ENCODE measurements at places on chromosomes 1 and 21.

- no peak for DNase-seq
These were observed 8.6 kb upstream of the RASSF5 start for GRCh38 chr1:206498685-206499084.

DNA sequence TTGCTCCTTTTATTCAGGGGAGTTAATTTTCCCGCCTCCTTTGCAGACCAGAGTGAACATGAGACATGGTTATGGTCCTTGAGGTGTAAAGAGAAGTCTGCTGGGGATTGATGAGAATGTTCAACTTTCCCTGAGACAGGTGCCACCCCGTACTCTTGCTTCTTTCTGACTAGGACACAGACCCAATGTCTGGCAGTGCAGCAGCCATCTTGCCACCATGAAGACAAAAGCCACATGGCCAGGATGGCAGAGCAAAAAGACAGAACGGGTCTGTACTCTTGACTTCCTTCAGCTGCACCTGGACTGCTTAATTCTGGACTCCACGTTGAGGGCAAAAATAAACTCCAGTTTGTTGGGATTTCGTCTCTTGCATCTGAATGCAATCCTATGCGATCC is 54.1 kb downstream of the KLHDC7A start:
- no peak for DNase-seq

- DNase-seq = peak; percentile 36
These were observed 563 bp downstream of the QSOX1 start for GRCh38 chr1:180155182-180155682.

- DNase-seq = no peak
These were observed 17.3 kb downstream of the TAF5L start for GRCh38 chr1:229608590-229608989.

- DNase-seq = no peak
These were observed 34.1 kb downstream of the UBASH3A start for GRCh38 chr21:42437786-42438185.

GRCh38 chr1:164664127-164664526 is 105.1 kb downstream of the PBX1 start:
- DNase-seq = no peak

GRCh38 chr1:109816975-109817535 is 53.3 kb upstream of the EPS8L3 start:
- no peak for DNase-seq

GRCh38 chr1:49102752-49103151 is 326.1 kb upstream of the BEND5 start:
- DNase-seq = no peak

DNA sequence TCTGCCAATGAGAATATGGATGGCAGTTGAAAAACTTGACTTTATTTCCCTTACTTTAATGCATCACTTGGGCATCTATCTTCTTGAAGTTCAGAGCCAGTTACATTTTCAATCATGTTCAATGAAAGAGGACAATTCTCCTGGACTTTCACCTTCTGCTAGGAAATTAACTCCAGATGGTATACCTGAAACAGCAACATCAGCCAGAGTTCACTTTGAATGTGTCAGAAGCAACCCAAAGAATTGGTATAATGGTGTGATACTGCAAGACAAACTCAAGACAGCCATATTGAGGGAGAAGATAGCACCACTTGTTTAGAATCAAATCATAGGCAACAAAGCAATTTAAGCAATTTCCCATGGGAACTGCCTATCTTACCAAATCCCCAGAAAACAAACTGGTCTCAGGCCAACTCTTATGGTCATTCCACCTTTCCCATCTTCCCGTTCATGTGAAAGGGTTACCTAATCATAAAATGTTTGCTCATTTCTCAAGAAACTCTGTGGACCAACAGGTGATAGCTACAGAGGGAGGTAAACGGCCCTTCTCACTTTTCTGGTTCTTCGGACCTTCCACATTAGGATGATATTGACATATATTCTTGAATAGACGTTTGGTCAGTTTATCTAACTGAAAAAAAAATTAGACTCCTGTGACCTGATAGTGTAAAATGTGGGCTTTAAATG is 29.7 kb upstream of the C8B start:
- no peak for DNase-seq

GRCh38 chr1:232186931-232187330 is 443.0 kb downstream of the SIPA1L2 start:
- DNase-seq = no peak

GRCh38 chr1:154006136-154006535 is 15.6 kb downstream of the RPS27 start:
- peak; percentile 55 for DNase-seq

GRCh38 chr1:116265931-116266863 is 106.8 kb upstream of the ATP1A1 start:
- no peak for DNase-seq

DNA sequence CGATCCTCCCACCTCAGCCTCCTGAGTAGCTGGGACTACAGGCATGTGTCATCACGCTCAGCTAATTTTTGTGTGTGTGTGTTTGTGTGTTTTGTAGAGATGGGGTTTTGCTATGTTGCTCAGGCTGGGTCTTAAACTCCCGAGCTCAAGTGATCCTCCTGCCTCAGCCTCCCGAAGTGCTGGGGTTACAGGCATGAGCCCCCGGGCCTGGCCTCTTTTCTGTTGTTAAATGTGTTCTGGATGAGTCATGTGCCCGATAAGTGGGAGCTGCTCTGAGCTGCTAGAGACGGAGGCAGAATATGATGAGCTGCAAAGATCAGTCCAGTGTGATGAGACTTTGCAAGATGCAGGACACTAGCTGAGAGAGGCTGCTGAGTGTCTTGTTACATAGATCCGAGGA is 75.5 kb downstream of the VPS13D start:
- no peak for DNase-seq

GRCh38 chr1:66237042-66237441 is 296.9 kb upstream of the SGIP1 start:
- no peak for DNase-seq

DNA sequence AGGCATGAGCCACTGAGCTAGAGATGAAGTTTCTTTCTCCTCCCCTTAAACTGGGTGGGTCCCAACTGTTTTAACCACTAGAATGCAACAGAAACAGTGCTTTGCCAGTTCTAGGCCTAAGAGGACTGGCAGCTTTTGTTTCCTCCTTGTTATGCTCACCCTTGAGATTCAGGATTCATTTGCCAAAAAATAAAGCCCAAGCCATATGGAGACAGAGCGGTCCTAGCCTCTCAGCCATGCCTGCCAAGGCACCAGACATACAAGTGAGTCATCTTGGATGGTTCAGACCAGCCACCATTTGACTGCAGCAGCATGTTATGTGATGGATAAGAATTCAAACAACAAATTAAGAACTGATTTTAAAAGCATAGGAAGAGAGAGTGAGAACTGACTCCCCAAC is 38.1 kb upstream of the STUM start:
- no peak for DNase-seq

GRCh38 chr1:118973531-118974137 is 14.5 kb downstream of the TBX15 start:
- DNase-seq = no peak

GRCh38 chr1:244048256-244049161 is 2.6 kb upstream of the ZBTB18 start:
- DNase-seq = peak; percentile 97

- DNase-seq = peak; percentile 25
These were observed 99.2 kb downstream of the LHX8 start for GRCh38 chr1:75233302-75233929.

All from Caki2 (cell line).